ENCODE measurements at places on chromosomes 5 and 9.

- no peak for DNase-seq
Measured at GRCh38 chr9:92100237-92100911, 14.8 kb downstream of the SPTLC1 start.

GRCh38 chr9:135079676-135080075, 7.8 kb upstream of the OLFM1 start:
- DNase-seq = no peak

- DNase-seq = no peak
Measured at GRCh38 chr5:10452768-10453331, 11.2 kb downstream of the ROPN1L start.

- DNase-seq = no peak
Measured at GRCh38 chr5:98770209-98770910, 3.1 kb upstream of the RGMB start.

DNA sequence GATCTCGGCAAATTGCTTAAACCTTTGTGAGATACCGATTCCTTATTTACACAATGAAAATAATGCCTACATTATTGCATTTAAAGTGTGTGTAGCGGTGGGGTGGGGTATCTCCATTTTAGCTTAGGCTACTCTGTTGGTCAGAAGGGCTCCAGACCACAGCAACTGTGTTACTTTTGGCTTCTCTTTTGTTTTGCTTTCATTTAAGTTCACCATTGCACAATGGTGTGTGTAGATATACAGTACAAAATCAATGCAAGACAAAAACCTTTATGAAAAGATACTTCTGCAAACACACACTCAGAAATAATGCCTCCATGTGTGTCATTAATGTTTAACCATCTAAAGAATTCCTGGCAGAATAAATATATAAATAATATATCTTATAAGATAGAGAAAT, 279.4 kb downstream of the FBXL17 start:
- no peak for DNase-seq

DNA sequence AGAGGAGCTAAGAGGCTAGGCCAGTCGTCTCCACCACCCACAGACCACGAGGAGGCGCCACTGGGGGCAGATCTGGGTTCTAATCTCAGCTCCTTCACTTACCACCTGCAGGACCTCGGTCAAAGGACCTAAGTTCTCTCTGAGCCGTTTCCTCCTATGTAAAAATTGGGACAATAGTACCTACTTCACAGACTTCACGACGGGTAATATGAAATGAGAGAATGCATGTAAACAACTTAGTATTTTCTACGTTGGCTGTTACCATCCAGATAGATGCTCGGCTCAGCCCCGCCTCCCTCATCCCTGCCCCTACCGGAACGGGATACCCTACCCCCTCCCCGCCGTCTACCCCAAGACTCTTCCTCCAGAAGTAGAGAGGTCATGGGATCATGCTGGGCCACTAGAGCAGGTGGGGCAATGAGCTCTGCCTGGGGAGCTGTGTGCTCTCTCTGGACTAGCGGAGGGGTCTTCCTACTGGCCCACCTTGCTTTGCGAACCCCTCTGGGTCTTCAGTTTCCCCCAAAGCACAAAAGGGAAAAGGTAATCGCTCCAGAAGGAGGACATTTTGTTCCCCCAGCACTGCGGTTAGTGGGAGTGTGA, 541 bp downstream of the GNPDA1 start:
- peak; percentile 37 for DNase-seq

- no peak for DNase-seq
Measured at GRCh38 chr9:86774116-86774515, 173.2 kb downstream of the GAS1 start.

- no peak for DNase-seq
Measured at GRCh38 chr9:27835746-27836145, 262.5 kb upstream of the C9orf72 start.

- no peak for DNase-seq
Measured at GRCh38 chr5:180595381-180596114, 4.2 kb upstream of the SCGB3A1 start.

GRCh38 chr9:121708768-121709488, 57.5 kb downstream of the DAB2IP start:
- DNase-seq = no peak

GRCh38 chr5:11104651-11105112, 343.6 kb upstream of the DAP start:
- DNase-seq = no peak

DNA sequence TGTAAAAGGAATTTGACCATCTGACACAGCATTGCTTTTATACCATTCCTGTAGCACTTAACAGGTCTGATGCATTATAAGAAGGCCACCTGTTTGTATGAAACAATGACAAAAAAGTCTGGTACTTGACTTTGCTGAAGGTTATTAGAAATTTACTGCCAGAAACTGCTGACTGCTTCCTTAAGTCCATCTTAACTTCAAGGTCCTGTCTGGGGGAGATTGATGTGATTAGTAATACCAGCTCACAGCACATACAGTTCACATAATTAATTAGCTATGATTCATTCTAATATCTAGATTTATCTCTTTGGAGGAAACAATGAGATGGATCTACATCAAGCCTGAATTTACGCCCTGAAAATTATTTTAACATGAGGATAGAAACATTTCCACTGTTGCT, 49.6 kb upstream of the TEK start:
- DNase-seq = no peak

GRCh38 chr5:176171171-176171760, 67.0 kb upstream of the SIMC1 start:
- DNase-seq = no peak

GRCh38 chr5:173302546-173303155, 25.6 kb downstream of the STC2 start:
- DNase-seq = no peak

- DNase-seq = no peak
Measured at GRCh38 chr9:92048924-92049625, 66.1 kb downstream of the SPTLC1 start.

DNA sequence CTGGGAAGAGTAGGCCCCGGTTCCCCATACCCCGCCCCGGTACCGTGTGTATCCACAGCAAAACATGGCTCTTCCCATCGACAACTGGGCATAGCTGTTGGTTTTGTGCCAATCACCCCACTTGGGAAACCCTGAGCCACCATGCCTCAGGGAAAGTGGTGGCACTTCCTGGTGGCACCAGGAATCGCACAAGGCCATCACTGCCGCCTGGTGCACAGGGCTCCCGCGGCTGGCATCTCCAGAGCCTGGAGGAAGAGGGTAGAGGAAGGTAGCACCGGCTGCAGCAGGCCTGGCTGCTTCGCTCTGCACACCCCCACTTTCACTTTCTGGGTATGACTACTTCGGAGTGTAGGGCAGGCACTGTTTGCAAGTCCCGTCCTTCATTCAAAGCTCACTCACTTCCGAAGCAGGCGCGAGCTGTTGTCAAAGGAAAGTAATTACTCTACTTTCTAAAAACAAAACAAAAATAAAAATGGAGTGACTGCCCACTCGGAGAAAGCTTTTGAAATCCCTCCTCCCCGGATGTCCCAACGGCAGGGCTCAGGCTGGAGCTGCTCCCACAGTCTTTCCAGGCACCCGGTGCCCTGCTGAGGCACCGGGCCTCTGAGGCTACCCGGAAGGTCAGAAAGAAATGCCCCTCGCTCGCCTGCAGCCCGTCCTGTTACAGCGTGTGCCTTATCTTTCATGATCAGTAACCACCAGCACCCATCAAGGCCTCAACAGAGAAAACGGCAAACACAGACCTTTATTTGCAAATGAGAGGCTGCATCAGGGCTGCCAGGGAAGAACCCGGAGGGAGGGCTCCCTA, 2.0 kb downstream of the BRD3 start:
- DNase-seq = peak; percentile 16

DNA sequence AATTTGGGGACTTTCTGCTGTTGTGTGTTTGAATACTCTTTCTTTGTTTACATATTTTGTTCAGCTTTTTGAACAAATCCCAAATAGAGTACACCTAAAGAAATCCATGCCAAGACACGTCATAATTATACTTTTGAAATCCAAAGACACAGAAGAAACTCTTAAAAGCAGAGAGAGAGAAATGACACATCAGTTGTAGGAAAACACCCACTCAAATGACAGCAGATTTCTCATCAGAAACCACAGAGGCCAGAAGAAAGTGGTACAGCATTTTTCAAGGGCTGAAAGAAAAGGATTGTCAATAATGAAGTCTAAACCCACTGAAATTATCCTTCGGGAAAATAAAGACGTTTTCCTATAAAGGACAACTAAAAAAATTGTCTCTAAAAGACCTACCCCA, 378.6 kb downstream of the GADD45G start:
- DNase-seq = no peak

DNA sequence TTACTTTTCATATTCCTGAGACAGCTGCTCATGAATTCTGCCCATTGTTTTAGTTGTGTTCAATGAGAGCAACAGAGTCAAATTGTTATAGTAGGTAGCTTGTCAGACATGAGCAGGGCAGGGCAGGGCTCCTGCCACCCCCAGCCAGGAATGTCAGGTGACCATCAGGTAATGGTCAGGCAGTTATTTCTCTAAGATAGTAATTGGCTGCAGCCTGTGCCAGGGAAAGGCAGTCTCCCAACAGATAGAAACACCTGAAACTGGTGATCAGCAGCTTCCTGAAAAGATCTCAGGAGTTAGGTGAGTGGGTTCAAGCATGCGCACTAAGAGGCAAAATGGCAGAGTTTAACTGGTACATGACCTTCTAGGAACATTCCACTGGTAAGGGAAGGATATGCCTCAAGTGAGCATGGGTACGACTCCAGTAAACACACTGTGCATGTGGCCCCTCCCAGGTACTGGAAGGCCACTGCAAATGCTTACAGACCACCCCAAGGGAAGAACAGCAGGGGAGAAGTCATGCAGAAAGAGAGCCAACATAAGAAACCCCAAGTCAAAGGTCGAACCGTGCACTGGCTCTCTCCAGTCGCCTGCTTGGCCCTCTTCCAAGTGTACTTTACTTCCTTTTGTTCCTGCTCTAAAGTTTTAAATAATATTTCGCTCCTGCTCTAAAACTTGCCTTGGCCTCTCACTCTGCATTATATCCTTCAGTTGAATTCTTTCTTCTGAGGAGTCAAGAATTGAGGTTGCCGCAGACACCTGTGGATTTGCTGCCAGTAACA, 25.1 kb downstream of the CARTPT start:
- no peak for DNase-seq

DNA sequence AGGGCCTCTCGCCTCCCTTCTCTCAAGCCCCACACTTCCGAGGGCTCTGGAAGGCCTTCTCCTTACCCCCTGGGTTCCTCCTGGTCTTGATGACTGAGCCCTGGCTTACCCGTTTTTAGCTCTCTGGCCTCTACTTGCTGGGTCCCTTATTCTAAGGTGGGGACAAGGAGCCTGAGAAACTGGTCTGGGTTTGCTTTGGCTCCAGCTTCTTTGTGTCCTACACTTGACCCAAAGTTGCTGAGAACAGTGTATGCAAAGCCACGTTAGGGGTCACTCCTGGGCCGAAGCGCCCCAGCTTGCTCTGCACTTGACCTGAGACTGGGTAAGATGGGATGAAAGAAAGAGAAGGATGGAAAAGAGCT, 788 bp downstream of the ZNF346 start:
- DNase-seq = no peak

- DNase-seq = no peak
Measured at GRCh38 chr5:36796155-36796554, 80.4 kb upstream of the NIPBL start.

DNA sequence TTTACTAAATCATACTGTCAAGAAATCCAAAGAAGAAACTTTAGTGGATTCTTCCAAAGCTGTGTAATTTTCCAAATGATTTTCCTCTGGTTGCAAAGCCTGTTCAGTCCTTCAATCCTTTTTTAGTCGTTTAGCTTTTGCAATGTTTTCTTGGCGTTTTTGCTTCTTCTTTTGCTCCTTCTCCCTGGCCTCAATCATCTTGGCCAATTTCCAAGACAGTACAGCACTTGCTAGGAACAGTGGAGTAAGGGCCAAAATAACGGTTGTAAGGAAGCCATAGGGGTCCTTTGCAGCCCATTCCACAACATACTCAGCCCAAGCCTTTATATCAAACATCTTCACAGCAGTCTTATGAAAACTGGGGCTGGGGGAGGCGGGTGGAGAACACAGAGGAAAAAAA, 2.4 kb downstream of the SMIM15 start:
- no peak for DNase-seq

DNA sequence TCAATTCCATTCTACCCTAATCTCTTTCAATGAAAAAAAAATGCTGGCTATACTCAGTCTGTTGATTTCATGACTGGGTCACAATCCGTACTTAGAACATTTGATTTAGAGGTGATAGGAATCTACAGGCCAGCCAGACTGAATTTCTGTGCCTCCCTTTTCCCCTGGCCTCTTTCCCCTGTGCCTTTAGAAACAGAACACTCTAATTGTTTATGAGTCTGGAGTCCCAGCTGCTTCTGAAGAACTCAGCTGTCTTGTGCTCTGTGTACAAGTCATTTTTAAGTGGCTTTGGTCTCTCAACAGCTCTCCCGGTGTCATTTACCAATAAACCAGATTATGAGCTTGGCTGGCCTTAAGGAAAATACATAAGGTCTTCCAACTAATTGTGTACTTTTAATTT, 94.1 kb upstream of the ITGA2 start:
- no peak for DNase-seq

DNA sequence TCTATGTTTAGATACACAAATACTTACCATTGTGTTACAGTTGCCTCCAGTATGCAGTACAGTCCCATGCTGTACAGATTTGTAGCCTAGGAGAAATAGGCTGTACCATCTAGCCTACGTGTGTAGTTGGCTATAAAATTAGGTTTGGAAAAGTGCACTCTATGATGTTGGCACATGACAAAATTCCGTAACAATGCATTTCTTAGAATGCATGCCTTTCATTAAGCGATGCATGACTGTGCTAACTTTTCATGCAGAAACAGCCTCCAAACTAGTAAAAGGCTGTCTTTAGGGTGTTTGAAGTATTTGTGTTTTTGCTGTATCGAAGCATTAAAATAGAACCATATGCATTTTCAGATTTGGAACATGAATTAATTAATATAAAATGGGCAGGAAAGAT, 157.9 kb downstream of the RMI1 start:
- no peak for DNase-seq

DNA sequence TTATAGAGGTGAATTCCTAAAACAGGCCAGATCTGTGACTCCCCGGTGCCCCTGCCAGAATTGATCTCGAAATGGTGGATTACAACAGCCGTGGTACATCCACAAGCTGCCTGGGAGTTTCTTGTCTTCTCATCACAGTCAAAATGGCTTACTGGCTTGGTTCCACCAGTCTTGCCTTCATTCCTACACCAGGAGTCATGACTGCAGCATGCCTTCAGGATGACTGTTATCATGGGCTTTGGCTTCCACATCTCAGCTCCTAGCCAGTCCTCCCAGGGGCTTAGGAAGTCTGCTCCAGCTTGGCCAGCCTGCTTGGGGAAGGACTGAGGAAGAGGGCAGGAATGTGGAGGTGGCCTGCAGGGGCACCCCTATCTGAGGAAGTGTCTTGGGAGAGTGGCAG, 132.9 kb upstream of the NR3C1 start:
- no peak for DNase-seq
